ENCODE measurements at places on chromosomes 16 and 17. TPM values are rescaled to one million over a fixed set of nuclear protein-coding genes. Genes with fewer than 3 reads are reported as not detected.
A peak's percentile ranks its signal among the peaks of the same experiment; 100 is the strongest.

GRCh38 chr16:30903596-30903995, 7.2 kb downstream of the CTF1 start:
- DNase-seq, result no peak

DNA sequence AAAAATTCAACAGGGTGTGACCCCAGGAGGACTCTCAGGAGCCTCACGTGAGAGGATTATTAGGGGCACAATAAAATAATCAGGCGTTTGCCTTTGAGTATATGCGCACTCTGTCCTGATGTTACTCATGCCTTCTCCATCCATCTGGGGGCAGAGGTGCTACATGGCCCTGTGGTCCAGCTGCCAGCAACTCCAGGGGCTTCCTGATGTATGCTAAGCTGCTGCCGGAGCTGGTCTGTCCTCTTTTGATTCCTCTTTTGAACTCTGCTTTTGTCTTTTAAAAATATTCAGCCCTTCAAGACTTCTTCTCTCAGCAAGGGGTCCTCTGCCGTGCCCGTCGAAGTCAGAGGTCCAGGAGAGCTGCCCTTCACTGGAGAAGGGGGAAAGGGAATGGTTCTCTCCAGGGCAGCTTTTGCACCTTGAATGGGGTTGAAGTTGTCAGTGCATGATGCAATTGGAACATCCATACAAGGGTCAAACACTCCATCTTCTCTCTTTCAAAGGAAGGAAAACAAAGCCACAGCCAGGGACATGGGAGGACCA, 431.4 kb downstream of the SHISA9 start:
- DNase-seq, result no peak

- DNase-seq, result no peak
Observed at GRCh38 chr16:77499373-77500285, 64.8 kb upstream of the ADAMTS18 start.

DNA sequence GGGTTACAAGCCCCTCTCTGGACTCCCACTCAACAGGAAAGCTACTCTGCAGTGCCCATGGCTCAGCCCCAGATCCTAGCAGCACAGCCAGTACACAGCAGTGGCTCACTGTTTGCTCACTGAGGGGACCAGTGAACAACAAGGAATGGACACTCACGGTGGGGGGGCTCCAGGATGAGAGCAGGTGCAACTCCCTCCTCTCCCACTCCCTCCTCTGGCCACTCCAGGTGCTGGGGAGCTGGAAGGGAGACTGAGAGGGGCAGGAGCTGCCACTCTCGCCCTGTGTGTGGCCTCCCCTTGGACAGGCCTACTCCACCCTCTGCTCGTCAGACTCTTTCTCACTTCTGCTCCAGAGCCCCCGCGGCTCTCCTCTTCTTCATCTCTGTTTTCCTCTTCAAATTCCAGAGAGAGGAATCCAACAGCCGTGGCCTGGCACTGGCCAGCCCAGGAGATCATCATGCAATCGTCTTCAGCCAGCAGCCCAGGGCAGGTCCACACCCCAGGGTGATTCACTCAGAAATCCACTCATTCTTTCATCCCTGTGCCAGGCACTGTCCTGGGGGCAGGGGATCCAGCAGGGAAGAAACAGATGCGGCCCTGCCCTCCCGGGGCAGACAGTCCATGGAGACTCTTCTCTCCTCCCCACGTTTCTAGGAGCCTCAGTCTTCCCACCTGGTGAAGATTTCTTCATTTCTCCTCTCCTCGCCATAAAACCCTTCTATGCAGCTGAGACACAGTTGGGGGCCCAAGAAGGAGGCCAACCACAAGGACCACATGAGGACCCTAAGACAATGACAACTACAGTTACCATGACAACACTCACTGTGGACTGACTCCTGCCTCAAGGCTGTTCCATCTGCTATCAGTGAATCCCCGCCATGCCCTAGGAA, 30.7 kb downstream of the CFAP20 start:
- DNase-seq, result no peak

DNA sequence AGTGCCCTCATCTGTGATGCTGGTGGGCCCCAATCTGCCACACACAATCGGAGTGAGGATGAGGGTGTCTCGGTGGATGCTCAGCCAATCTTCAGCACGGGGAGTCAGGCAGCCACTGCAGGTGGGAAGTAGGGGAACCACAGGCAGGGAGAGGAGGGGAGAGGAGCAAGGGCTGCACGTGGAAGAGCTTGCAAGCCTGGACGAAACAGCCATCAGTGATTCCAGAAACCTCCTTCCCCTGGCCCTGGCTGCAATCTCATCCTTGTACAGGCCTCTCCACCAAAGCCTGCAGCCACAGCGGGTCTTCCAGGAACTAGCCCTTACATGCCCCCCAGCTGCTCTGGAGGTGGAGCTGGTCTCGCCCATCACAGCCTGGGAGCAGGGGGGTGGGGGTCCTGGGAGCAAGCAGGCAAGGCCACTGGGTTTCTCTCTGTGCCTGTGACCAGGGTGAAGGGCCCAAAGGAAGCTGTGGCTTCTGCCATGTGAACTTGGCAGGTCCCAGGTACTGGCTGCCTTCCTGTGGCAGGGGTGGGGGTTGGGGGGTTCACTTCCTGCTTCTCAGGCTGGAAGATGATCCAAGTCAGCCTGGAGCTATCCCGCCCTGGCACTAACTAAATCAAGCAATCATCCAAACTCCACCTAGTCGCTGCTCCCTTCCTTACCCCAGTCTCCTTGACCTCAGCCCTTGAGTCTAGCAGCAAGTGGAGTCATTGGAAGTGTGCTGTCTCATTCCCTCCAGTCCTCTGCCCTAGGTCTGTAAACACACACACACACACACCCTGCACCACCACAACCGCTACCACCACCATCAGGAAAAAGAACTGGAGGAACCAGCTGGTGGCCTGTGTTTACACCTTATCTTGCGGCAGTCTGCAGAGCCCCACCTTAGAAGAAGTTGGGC, 29.4 kb upstream of the MLKL start:
- no peak for DNase-seq

GRCh38 chr17:32854207-32854606, 22.7 kb downstream of the MYO1D start:
- no peak for DNase-seq

GRCh38 chr17:42547698-42548069, 5.0 kb upstream of the HSD17B1 start:
- DNase-seq, result no peak

- no peak for DNase-seq
Observed at GRCh38 chr16:71249399-71249798, 18.9 kb upstream of the HYDIN start.

DNA sequence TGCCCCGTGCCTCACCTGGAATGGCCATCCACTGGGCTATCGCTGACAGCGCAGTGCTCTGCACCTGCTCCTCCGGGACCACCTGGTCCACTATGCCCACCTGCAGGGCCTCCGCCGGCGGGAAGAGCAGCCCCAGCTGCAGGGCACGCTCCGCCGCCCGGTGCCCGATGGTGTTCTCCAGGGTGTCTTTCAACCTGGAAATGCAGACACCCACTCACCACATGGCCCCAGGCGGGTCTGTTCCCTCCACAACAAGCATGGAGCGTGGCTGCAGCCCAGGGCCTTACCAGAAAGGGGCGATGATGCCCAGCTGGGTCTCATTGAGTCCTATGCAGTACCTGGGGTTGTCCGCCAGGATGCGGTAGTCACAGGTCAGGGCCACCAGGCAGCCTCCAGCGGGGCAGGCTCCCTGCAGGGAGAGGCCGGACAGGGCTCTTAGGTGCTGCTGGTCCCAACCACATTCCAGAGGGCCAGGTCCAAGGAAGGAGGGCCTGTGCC, 6.8 kb downstream of the DNASE1L2 start:
- no peak for DNase-seq

GRCh38 chr16:84864326-84864955, 44.7 kb downstream of the CRISPLD2 start:
- DNase-seq, result no peak

DNA sequence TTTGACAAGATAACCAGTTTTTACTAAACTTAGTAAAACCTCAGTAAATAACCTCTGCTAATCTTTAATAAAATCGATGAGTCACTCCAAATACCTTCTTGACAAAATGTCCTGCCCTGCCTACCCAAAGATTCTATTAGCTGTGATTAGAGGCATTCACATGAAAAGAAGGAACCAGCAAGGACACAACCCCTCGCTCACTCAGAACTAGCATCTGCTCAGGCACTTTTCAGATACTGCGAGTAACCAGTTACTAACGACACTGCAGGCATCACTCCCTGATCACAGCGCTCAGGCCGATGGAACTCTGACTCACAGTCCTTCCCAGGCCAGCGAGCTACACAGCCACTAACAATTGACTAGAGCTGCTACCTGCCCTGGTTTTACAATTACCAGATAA, 24.3 kb downstream of the PELP1 start:
- DNase-seq, result no peak

DNA sequence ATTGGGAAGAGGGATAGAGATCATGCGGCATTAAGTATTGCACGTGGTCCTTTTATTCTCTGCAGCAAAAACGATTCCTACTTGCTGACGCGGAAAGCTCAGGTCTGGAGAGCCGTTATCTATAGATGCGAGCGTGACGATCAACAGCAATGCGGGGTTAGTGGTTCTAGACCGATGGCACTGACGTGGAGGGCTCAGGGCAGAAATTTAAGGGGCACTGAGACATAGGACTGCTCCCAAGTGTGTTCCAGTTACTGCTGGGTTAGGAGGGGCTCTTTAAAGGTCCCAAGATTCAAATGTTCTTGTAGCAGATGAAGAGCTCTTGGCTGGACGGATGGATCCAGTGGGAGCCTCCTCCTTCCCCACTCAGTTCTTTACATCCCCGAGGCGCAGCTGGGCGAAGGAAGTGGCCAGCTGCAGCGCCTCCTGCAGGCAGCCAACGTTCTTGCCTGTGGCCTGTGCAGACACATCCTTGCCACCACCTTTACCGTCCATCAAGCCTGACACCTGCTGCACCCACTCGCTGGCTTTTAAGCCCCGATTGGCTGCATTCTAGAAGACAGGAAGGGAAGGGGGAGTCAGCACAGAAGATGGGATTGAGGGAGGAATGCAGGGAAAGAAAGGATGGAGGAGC, 732 bp upstream of the EXOSC6 start:
- DNase-seq, result no peak

DNA sequence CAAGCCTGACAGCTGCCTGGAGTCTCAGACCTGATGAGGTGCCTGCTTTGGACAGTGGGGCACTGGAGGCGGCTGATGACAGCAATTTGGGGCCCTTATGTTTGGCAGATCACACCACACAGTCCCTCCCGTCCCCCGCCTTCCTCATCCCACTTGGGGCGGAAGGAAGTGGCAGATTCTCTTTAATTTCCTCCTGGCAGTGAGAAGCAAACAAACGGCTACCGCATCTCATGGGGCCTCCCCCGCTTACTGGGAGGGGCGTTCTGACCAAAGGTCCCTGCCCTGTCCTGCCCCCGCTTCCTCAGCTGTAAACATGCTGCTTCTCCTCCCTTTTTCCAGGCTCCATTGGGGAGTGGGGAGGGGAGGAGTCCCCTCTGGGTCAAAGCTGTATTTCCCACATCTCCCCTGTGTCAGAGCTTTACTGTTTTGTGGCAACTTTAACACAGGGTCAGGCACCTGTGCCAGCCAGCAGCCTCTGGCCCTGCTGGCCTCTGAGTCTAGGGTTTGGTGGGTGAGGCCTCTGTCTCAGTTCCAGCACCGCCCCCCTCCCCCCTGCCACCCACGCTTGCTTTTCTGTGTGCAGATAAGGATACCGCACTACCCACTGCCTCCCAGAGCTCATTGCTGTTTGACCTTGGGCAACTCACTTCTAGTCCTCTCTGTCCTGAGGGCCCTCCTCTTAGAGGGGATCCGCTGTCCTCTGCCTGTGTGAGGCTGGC, 5.4 kb upstream of the NFATC3 start:
- no peak for DNase-seq

DNA sequence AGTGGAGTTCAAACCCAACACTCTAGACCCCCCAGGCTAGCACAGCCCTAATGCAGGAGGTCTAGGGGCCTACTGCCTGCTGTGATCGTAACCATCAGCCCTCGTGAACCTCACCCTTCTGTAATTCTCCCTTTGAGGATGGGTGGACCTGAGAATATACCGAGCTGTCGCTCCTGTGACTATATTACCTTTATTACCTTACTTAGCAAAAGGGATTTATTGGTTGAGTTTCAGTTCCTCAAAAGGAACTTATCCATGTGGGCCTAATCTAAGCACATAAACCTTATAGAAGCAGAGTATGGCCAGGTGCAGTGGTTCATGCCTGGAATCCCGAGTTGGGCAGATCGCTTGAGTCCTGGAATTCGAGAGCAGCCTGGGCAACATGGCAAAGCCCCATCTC, 19.2 kb upstream of the EMP2 start:
- no peak for DNase-seq

DNA sequence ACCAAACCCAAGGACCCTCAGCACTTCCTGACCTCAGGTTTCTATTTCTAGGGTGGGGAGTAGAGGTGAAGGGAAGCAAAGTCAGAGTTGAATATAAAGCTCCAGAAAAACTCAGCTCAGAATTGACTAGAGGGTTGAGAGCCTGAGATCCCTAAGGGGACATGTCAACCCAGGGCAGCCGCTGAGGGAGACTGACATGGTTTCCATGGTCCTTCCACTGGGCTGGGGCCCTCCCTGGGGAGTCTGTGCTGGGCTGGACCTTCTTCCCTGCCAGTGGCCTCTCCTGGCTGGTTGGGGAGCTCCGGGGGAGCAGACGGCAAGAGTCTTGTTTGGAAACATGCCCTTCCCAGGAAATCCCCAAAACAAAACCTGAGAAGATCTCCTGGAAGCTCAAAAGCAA, 121.3 kb downstream of the METRNL start:
- DNase-seq, result peak; percentile 20

DNA sequence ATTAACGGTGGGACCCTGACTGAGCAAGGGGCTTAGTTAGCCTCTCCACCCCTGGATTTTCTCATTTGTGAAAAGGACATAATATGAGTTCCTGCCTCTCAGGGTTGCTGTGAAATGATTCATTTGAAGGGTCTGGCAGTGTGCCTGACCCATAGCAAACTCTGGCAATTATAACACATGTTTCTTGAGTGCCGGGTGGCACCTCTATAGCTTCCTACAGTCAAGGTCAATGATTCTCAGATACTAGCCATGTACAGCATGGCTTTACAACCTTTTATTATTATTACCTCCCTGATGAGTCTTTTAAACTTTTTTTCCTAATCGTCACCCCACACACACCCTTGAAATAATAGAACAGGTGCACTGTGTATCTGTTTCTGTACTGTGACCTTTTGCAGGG, 42.1 kb downstream of the TMEM114 start:
- DNase-seq, result no peak

DNA sequence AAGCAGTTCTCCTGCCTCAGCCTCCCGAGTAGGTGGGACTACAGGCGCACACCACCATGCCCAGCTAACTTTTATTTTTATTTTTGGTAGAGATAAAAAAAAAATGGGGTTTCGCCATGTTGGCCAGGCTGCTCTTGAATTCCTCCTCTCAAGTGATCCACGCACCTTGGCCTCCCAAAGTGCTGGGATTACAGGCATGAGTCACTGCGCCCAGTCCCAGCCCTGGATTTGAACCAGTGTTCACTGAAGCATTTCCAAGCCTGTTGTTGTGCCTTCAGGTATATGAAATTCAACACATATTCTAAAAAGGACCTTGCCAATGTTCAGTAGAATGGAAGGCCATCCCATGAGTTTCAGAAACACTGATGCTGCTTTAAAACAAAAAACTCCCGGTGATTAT, 165.3 kb downstream of the SLC39A11 start:
- no peak for DNase-seq

Gene HOXB8
- total RNA-seq, result 4.3 TPM

Gene USH1G
- not detected for total RNA-seq

Gene EFCAB5
- 0.46 TPM for total RNA-seq

Gene POLR2A
- total RNA-seq, result 99.2 TPM

Gene OR2C1
- not detected for total RNA-seq

Gene PNMT
- 2.6 TPM for total RNA-seq

Gene NMT1
- total RNA-seq, result 57.3 TPM

Gene TPPP3
- 13.1 TPM for total RNA-seq

Measured in omental fat pad (tissue), 4 donors.